ENCODE measurements at places on chromosomes 4 and X.

- no peak for DNase-seq
Observed at GRCh38 chr4:956531-957230, 16.7 kb downstream of the DGKQ start.

DNA sequence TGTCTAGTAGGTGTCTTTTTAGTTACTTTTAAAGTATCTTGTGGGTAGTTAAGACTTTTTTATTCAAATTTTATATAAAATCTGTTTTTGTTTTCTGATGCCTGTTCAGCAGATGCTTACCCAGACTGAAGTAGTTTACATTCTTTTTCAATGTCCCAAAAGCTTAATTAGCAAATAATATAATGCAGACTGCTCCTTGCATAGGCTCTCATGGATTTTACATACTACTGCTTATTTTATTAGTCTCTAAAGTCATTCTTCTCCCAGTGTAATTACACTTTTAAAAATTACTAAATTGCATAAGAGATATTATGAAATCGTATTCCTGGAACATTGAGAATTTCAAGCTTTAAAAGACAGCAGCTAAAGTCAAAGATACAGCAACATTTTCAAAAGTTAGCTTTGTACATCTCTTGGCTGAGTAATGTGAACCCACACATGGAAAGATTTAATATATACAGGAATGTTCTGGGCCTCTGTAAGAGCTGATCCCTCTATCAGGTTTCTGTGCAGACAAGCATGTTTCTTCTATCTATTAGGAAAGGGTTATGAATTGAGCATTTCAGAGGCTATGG is 148.4 kb upstream of the SPRY1 start:
- no peak for DNase-seq

DNA sequence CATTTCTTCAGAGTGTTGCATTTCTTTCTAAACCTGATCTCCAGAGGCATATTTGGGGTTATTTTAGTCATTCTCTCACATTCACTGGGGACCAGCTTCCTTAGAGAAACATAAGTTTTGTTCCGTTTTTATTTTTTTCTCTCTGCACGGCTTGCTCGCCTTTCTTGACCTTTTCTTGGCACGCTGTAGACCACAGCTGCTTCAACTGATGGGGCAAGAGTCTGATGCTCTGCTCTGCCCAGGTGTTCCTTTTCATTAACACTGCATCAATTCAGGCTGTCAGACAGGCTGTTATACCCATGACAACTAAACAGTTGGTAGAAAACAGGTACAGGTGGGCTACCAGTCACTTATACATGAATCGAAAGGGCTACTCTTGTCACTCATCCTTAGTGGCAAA is 682.2 kb upstream of the DIAPH2 start:
- no peak for DNase-seq

- no peak for DNase-seq
Observed at GRCh38 chrX:96655947-96656623, 28.6 kb upstream of the DIAPH2 start.

- no peak for DNase-seq
Observed at GRCh38 chr4:55397520-55398321, 2.0 kb downstream of the TMEM165 start.

GRCh38 chr4:100348473-100348872 is 158.2 kb upstream of the DDIT4L start:
- DNase-seq, result no peak

GRCh38 chr4:44535981-44536380 is 87.4 kb upstream of the KCTD8 start:
- DNase-seq, result no peak

- DNase-seq, result no peak
Observed at GRCh38 chr4:142708231-142708630, 137.9 kb downstream of the INPP4B start.

DNA sequence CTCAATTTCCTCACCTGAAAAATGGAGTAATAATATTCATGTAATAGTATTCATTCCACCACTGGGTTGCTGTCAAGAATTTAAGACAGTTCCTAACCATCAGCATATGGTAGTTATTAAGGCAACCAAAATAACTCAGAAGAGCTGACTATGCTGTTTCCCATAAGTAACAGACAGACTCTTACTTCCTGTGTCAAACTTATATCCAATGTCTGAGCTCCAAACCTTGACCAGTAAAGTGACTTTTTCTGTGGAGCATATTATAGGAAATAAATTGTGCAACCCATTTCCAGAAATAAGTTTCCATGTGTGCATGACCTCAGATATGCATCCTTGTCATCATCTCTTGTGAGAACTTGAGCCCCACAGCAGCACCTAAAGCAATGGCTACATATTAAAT is 78.8 kb downstream of the HADH start:
- DNase-seq, result no peak

DNA sequence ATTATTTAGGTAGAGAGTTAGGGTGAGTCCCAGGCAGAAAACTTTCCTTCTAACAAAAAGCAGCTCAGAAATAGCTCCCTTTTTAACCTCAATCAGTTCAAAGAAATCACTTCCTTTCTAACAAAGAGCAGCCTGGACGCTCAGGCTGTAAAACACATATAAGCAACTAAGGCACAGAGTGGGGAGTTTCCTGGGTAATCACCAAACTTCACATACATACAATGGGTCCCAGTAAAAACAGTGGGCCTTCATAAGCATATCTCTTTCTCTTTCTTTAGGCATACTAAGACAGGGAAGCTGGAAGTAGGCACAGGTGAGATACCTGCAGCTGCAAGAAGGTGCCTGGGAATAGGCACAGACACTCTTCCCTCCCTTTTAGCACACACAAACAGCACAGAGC is 4.9 kb upstream of the NAF1 start:
- DNase-seq, result no peak

DNA sequence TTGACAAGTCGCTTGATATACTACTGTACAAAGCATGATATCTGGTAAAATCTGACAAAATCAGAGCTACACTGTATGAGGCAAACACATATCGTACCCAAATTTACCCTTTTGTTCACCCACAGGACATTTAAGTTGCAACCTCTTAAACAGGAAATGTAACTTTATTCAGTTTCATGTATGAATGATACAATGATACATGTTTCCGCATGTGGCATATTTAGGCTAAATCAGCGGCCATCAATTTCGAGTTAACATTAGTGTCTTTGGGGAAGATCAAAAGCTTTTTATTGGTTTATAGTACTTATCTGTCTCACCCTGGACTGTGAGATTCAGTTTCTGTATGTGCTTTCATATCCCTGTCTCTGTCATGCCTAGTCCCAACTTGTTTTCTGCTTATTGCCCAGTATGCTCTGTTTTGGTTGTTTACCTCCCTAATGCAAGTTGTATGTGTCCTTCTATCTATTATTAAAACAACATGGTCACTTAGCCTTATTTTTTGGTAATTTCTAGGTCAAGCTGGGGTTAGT is 97.3 kb upstream of the HPRT1 start:
- DNase-seq, result no peak

GRCh38 chr4:74627504-74627903 is 166.8 kb downstream of the BTC start:
- no peak for DNase-seq

GRCh38 chrX:11755724-11756123 is 2.3 kb upstream of the MSL3 start:
- DNase-seq, result no peak

DNA sequence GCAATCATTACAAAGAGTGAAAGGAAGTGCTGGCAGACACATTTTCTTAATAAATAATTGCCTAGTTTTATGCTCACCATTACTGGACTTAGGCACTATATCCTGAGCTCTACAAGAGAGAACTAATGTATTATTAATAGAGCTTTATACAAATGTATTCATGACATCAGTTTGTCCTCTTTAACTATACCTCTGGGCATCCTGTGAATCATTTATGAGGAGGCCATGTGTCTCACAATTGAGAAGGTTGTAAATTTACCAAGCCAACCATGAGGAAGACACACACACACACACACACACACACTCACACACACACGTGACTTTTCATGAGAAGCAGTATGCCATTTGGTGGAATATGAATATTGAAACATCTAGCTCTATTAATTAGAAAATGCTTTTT is 728.2 kb downstream of the ARAP2 start:
- DNase-seq, result no peak

GRCh38 chrX:44971674-44972073 is 98.7 kb downstream of the KDM6A start:
- no peak for DNase-seq

GRCh38 chr4:1216869-1217294 is 32.0 kb downstream of the CTBP1 start:
- no peak for DNase-seq

- peak; percentile 83 for DNase-seq
Observed at GRCh38 chr4:153555730-153556434, 89.7 kb downstream of the TMEM131L start.

- no peak for DNase-seq
Observed at GRCh38 chr4:172648471-172648870, 520.1 kb upstream of the GALNT7 start.

- no peak for DNase-seq
Observed at GRCh38 chr4:148515248-148515647, 73.0 kb upstream of the NR3C2 start.

GRCh38 chrX:71872542-71873458 is 37.8 kb upstream of the NHSL2 start:
- DNase-seq, result no peak

- DNase-seq, result no peak
Observed at GRCh38 chr4:69039071-69039470, 57.2 kb upstream of the UGT2B7 start.

GRCh38 chr4:997375-998071 is 4.3 kb upstream of the SLC26A1 start:
- no peak for DNase-seq

DNA sequence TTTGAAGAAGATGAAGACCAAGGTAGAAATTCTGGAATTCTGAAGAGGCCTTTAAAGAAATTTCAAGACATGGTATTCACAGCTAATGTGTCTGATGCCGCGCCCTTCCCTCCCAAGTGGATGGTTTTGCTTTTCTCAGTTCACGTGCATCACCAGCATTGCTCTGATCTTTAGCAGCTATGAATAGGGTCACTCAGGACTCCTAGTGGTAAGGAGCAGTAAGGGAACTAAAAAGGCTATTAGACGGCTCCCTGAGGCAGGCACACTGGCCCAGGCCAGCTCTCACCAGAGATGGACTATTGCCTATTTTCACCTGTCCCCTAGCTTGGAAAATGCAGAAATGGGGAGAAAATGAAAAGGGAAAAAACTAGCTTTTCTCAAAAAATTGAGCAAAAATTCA is 447.5 kb upstream of the RASGEF1B start:
- no peak for DNase-seq

DNA sequence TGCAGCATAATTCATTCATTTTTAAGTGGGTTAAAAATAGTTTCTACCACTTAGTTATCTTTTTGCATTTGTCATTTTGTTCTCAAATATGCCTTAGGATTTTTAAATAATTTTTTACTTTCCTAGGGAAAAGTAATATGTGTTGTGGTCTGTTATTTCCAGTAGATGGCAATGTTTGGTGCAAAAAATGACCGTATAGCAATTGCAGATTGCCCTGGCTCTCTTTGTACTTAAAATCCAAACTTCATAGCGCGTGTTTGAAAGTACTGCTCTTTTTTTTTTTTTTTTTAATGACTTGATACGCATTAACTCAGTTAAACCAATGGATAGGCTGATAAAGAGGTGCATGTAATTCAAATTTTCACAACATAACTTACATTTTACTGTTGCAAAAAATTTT is 74.4 kb upstream of the RBMX start:
- no peak for DNase-seq

- DNase-seq, result no peak
Observed at GRCh38 chr4:2651546-2651945, 104.6 kb downstream of the TNIP2 start.

DNA sequence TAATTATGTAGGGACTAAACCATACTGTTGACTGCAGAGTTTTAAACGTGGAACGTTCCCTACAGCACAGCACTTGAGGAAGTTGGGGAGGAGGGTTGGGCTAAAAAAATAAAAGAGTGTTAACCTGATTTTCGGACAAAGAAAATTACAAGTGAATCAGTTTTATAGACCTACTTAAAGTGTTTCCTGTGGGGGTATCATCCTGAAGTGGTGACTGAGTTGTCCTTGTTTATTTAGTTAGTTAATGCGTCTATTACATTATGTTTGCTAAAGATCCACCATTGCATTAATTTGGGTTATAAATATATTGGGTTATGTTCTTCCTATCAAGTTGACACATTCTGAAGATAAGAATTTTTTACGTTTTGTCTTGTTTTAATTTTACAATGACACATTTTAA is 14.7 kb downstream of the UNC5C start:
- no peak for DNase-seq

GRCh38 chr4:92265021-92265420 is 38.7 kb upstream of the GRID2 start:
- DNase-seq, result no peak

DNA sequence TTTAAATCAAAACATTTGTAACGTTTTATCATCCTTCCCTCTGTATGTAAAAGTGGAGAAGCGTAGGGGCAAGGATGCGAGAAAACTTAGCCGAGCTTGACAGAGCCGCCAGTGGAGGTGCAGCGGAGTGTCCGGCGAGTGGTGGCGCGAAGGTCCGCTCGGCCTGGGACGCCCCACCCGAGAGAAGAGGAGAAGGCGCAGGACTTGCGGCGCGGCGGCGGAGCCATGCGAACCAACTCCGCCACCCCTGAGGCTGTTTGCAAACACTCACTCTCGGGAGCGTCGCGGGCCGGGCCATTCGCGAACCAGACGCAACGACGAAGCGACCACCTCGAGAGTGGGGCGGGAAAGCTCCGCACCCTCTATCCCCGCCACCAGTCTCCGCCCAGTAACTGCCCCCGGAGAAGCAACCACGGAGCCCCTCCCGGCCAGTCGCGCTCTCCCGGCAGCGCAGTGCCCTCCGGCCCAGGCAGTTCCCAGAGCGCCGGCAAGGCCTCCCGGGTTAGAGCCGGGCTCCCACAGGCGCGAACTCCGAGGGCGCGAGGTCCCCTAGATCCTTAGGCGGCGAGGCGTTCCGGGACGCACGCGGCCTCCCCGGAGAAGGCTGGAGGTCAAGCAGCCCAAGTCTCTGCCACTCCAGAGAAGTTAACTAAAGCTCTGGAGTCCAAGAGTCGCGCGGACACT is 2.3 kb upstream of the MAB21L2 start:
- DNase-seq, result no peak

- no peak for DNase-seq
Observed at GRCh38 chr4:28354880-28355656, 1494.4 kb downstream of the STIM2 start.

DNA sequence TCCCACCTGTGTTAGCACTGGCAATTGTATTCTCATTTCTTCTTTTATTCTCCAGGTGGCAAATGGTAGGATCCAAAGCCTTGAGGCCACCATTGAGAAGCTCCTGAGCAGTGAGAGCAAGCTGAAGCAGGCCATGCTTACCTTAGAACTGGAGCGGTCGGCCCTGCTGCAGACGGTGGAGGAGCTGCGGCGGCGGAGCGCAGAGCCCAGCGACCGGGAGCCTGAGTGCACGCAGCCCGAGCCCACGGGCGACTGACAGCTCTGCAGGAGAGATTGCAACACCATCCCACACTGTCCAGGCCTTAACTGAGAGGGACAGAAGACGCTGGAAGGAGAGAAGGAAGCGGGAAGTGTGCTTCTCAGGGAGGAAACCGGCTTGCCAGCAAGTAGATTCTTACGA is 176.9 kb downstream of the PTTG2 start:
- no peak for DNase-seq

DNA sequence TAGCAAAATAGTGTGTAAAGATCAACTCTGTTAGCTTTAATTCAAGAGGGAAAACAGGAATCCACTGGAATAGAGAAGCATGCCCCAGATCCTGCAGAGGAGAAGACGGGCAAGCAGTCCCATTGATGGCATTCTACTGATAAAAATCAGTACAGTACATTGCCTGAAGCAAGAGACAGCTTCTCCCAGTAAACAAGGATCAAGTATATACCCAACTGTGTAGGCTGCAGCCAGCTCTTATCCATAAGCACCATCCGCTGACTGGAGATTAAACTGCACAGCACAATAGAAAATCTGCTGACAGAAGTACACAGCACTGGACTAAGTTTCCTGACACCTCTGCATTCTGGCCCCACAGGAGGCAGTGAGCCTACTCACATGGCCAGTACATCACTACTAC is 110.1 kb downstream of the COX18 start:
- DNase-seq, result no peak
